Aortic smooth muscle cell (primary cell): ENCODE measurements at places on chromosomes 1 and 21. TPM values are rescaled to one million over a fixed set of nuclear protein-coding genes. Genes with fewer than 3 reads are reported as not detected.

Gene MTARC1
- 0.92 and 1.1 TPM in 2 replicates for total RNA-seq

Gene PDPN
- total RNA-seq = 0.06 TPM in 1 of 2 replicates, not detected in the other

Gene LDLRAD1
- not detected in 2 replicates for total RNA-seq

Gene UTP25
- total RNA-seq = 11.1 and 16.2 TPM in 2 replicates

Gene BARHL2
- not detected in 2 replicates for total RNA-seq

Gene CYP4A11
- total RNA-seq = 0.13 TPM in 1 of 2 replicates, not detected in the other

Gene JTB
- 97.8 and 120 TPM in 2 replicates for total RNA-seq

Gene SH3BGR
- 5.7 and 10.5 TPM in 2 replicates for total RNA-seq

Gene OR10J1
- total RNA-seq = not detected in 2 replicates

Gene DYNLT4
- total RNA-seq = 0.12 TPM in 1 of 2 replicates, not detected in the other

Gene RAB7B
- total RNA-seq = 7.5 and 8.6 TPM in 2 replicates

Gene SYTL1
- 0.13 and 0.19 TPM in 2 replicates for total RNA-seq

Gene PRXL2B
- 10.9 and 11.1 TPM in 2 replicates for total RNA-seq

Gene CHODL
- total RNA-seq = 0.25 and 0.26 TPM in 2 replicates

Gene TFF3
- total RNA-seq = 0.68 TPM in 1 of 2 replicates, not detected in the other

Gene CD53
- not detected in 2 replicates for total RNA-seq

Gene FAM72D
- 0.93 and 1.1 TPM in 2 replicates for total RNA-seq

Gene ZBTB48
- total RNA-seq = 16.2 and 16.4 TPM in 2 replicates

Gene LAD1
- total RNA-seq = not detected in 2 replicates

Gene WASF2
- 20.3 and 33.6 TPM in 2 replicates for total RNA-seq

Gene CELA2A
- not detected in 2 replicates for total RNA-seq

Gene SPRR1B
- total RNA-seq = not detected in 2 replicates

Gene AQP10
- total RNA-seq = under 0.01 and 0.06 TPM in 2 replicates

Gene S100A8
- total RNA-seq = not detected in 2 replicates

Gene PKP1
- under 0.01 and 0.06 TPM in 2 replicates for total RNA-seq

Gene TRAF3IP3
- total RNA-seq = not detected in 2 replicates

Gene HES5
- total RNA-seq = 0.06 TPM in 1 of 2 replicates, not detected in the other

Gene NFASC
- 14.3 and 15.7 TPM in 2 replicates for total RNA-seq

Gene B3GALT2
- 0.25 and 0.26 TPM in 2 replicates for total RNA-seq

Gene MR1
- 25.6 and 33.4 TPM in 2 replicates for total RNA-seq

Gene SPRR2F
- total RNA-seq = not detected in 2 replicates

Gene ABCA4
- total RNA-seq = 0.44 and 0.53 TPM in 2 replicates

Gene DISP1
- 4.0 and 5.5 TPM in 2 replicates for total RNA-seq

Gene KIRREL1
- 98.1 and 101 TPM in 2 replicates for total RNA-seq

Gene AHCYL1
- total RNA-seq = 38.9 and 46.9 TPM in 2 replicates

Gene PROK1
- total RNA-seq = not detected in 2 replicates

Gene CHRM3
- 0.37 and 5.2 TPM in 2 replicates for total RNA-seq

Gene ESRRG
- total RNA-seq = 0.06 and 0.13 TPM in 2 replicates

Gene WDR3
- 12.7 and 17.0 TPM in 2 replicates for total RNA-seq

Gene TMPRSS2
- total RNA-seq = not detected in 2 replicates

Gene UBQLN4
- total RNA-seq = 9.8 and 11.6 TPM in 2 replicates

Gene RGS8
- total RNA-seq = under 0.01 TPM in 1 of 2 replicates, not detected in the other

Gene NR0B2
- total RNA-seq = not detected in 2 replicates

Gene ATP6V1G3
- 0.25 TPM in 1 of 2 replicates, not detected in the other for total RNA-seq

Gene BLACAT1
- total RNA-seq = not detected in 2 replicates

Gene DCDC2B
- total RNA-seq = not detected in 2 replicates

Gene CFHR1
- 0.12 and 0.13 TPM in 2 replicates for total RNA-seq

Gene MATN1
- 0.06 and 0.26 TPM in 2 replicates for total RNA-seq

Gene ITLN2
- not detected in 2 replicates for total RNA-seq

Gene CFAP74
- not detected in 2 replicates for total RNA-seq

Gene ZNF593OS
- 0.19 TPM in 1 of 2 replicates, not detected in the other for total RNA-seq

Gene CNTN2
- total RNA-seq = not detected in 2 replicates

Gene IGSF21
- total RNA-seq = not detected in 2 replicates

Gene OR2L3
- total RNA-seq = not detected in 2 replicates
